ENCODE measurements at places on chromosomes 16 and 17.

DNA sequence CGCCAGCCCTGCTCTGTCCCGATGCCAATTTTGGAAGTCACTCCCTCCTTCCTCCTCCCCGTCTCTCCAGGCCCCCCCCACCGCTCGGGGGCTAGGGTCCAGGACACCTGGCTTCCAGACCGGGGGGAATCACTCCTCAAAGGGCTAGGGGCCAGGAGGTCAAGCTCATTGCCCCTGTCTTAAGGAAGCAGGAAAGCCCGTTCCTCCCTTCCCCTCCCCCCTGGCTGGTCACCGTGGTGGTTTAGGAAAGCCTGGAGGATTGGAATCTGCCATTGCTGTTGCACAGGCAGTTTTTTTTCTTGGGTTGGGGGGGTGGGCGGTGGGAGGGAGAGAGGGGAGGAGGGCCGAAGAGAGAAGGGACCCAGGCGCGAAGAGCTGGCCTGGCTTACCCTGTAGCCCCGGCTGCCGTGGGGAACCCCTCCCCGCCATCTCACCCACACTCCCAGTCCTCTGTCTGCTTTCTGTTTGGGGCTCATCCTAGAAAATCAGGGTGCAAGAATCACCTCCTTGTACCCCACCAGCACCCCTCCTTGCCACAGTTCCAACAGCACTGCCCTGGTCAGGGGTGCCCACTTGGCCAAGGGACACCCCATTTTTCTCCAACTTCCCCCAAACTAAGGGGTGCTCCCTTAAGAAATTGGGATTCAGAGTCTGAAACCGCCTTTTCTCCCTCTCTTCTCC, 2.9 kb upstream of the BCL6B start:
- DNase-seq, result no peak

GRCh38 chr17:1123921-1124715, 55.7 kb downstream of the ABR start:
- DNase-seq, result no peak

- DNase-seq, result no peak
Observed at GRCh38 chr16:15034266-15035162, 21.4 kb downstream of the NTAN1 start.

GRCh38 chr16:19757026-19757425, 39.0 kb downstream of the IQCK start:
- no peak for DNase-seq

GRCh38 chr17:39866013-39866730, 1.8 kb upstream of the ZPBP2 start:
- no peak for DNase-seq

DNA sequence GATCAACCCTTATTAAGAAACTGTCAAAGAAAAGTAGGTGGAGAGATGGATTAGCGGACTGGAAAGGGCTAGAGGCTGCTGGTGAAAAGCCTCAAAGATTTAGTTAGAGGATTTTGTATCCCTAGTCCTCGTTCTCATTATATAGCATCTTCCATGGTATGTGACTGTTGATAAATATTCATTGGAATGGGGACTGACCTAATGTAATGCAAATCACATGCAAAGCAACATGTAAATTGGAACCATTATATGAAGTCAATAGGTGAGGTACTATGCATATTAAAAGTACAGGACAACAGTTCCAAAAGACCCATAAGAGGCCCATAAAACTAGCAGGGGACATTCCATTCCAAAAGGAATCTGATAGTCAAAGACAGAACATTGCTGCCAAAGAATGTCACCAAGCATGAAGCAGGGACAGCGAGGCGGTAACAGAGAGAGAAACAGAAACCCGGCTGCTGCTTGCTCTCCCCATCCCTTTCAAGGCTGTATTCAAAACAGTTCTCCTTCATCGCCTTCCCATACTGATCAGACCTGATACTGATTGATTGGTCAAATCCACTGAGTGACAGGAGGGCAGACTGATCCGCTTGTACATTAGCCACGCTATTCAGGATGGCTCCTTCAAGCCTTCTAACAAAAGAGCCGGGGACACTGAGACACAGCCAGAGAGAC, 44.5 kb downstream of the SOX9 start:
- no peak for DNase-seq

DNA sequence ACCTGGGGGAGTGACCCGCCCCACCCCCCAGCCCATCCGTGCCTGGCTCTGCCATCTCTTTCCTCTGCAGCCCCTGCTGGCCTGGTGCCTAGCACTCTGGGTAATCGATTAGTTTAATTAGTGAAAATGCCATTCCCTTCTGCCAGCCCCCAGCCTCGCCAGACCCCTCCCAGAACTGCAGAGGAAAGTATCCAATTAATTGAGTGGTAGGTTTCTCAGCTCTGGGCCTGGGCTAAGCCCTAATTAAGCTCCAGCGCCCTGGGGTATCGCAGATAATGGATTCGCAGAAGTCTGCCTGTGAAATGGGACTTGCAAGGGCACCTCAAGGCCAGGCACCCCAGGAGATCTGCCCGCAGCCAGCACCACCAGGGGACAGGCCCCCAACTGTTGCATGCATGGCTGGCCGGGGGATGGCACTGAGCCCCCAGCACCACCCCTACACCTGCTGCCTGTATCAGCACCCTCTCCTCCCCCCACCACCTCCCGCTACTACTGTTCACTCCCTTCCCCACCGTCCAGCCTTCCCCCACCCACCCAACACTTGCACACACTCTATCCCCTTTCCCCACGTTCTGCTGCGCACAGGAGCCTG, 19.7 kb upstream of the SPPL2C start:
- DNase-seq, result no peak

GRCh38 chr17:65455972-65456343, 105.5 kb downstream of the AXIN2 start:
- no peak for DNase-seq
